Amniotic epithelial cell (primary cell): ENCODE measurements at places on chromosomes 1 and 21.

DNA sequence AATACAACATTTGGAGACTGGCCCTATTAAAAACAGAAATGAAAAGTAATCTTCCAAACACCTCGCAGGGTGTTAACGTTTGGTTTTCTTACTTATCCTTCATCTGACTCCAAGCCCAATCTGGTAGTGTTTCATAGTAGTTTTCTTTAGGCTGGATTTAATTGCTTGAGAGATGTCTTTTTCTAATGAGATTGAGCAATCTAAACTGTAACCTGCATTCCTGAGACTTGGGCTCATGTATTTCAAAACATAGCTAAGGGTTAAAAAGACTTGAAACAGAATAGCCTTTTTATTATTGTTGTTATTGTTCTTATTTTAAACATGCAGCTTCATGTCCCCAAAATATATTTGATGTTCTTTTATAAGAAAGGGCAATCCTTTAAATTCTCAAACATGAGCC lies 278.9 kb downstream of the TGFB2 start:
- peak; percentile 60 for DNase-seq

DNA sequence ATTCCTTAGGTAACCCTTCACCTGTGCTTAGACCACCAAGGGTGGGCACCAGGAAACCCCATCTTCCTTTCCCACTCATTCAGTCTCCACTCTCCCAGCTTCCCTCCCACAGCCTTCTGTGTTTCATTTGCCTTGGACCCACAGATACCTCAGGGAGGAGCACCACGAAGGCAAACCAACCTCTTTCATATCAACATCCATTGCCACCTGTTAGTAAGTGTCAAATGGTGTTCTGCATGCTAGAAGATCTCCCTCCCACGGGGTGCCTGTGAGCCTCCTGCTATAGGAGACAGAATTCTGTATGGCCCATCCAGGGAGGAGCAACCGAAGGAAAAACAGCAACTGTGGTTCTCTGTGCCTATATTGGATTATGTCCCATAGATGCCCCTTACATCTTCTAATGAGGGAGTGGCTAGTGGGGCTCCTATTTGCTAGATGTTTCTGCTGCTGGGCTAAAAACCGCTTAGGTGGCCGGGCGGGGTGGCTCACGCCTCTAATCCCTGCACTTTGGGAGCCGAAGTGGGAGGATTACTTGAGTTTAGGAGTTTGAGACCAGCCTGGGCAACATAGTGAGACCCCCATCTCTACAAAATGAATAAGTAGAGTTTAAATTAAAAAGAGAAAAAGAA lies 25.6 kb upstream of the SCCPDH start:
- no peak for DNase-seq

GRCh38 chr1:47436979-47437446 lies 831 bp upstream of the FOXD2 start:
- no peak for DNase-seq

DNA sequence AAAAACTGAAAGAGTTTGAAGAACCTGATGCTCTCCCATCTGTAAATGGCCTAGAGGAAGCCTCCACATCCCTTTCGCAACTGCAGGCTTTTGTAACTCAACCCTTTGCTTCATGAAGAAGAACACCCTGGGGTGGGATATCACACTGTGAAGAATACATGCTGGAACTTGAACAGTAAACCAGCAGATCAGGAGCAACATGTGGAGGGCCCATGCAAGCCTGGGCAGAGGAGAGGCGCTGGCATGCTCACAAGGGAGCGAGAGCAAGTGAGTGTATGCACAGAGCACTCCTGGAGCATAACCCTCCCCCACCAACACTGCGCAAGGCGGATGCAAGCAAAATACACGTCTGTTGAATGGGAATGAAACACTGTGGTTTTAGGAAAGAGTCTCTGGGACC lies 24.6 kb upstream of the SPAG17 start:
- no peak for DNase-seq

GRCh38 chr21:19011451-19011850 lies 607.9 kb upstream of the TMPRSS15 start:
- DNase-seq: no peak

GRCh38 chr1:2397007-2397679 lies 5.5 kb downstream of the RER1 start:
- DNase-seq: no peak

GRCh38 chr21:18460979-18461378 lies 57.4 kb upstream of the TMPRSS15 start:
- no peak for DNase-seq

DNA sequence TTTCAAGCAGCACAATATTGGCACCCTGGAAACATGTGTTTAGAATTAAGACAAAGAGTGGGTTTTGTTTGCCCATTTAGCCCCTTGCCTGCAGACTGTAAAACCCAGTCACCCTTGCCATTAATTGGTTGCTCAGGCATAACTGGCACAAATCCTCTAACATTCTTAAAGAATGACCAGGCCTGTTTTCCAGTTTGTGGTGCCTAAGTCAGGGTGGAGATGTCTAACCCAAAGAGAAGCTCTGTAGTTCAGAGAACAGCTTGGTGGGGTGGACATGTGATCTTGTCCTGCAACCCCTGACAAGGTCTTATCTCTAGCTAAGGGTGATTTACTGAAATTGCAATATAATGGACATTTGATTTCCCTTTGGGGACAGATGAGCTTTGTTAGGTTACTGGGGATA lies 8.8 kb upstream of the ANGPTL7 start:
- peak; percentile 79 for DNase-seq

DNA sequence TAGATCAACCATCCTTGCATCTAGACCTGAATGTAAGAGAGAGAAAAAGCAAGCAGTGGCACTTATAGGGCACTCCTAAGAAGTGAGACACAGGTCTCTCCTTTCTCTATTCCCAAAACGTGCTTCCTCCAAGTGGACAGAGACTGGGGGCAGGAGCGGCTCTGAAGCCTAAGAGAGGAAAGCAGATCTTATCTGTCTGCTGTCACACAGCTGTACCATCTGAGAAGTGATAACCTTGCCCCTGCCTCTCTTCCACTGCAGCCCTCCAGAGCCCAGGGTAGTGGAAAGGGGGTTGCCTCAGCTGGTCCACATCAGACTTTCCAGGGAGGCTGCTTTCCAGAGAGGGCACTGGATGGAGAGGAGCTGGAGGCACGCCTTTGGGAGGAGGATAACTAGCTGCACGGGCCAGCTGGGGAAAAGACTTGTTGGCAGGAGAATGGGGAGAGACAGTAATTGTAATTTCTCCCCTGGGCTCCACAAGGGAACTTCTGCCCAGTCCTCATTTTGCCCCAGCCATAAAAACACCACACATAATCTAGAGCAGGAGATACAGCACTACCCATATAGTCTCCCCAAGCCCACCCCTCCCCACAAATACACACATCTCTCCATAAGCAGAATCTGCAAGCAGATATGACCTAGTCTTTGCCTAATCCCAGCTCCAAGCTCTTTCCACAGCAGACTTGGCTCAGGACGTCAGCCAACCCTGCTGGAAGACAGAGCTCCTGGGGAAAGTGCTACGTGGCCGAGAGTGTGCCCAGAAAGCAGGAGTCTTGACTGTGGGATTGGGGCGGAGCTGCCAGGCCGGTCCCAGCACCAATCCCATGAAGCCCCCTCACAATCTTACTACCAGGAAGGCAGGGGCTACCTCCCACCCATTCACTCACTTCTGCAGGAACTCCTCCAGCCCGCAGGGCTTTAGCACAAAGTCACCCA lies 31.2 kb downstream of the PIK3C2B start:
- DNase-seq: no peak

GRCh38 chr21:18273400-18273799 lies 28.8 kb downstream of the CHODL start:
- DNase-seq: no peak

DNA sequence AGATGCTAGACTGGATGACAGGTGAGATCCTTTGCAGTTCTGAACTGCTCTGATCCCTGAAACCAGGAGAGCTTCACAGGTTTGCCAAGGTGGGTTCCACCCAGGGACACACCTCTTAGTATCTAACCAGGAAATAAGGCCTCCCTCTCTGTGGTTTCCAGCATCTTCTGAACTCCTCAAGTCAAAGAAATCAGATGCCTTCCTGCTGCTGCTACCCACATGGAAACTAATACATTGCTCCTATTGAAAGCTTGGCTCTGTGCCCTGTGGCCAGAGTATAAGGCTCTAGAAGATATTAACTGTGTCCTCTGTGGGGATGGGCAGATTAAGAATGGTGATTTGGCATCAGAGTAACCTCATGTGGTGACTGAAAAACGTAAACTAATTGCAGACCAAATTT lies 75.0 kb upstream of the MRPS6 start:
- no peak for DNase-seq

DNA sequence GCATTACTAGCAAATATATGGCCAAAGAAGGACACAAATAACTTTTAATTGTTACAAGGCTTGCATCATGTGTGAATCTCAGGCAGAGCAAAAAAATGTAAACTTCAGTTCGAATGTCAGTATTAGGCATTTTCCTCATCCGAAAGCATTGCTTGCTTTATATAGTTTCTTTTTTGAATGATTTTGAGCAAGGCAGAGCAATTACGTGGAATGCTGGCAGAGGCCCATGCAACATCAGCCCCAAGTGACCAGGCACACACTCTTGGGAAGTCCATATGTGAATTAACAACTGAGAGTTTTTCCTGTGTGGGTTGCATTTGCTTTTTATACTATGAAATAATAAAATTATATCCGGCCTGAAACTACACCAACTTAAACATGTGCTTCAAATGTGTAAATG lies 274.8 kb downstream of the PTPRC start:
- DNase-seq: no peak
